T-helper 22 cell (primary cell): ENCODE measurements at places on chromosomes 1 and 21.

- DNase-seq = no peak
Measured at GRCh38 chr1:3521426-3521825, 67.0 kb downstream of the ARHGEF16 start.

DNA sequence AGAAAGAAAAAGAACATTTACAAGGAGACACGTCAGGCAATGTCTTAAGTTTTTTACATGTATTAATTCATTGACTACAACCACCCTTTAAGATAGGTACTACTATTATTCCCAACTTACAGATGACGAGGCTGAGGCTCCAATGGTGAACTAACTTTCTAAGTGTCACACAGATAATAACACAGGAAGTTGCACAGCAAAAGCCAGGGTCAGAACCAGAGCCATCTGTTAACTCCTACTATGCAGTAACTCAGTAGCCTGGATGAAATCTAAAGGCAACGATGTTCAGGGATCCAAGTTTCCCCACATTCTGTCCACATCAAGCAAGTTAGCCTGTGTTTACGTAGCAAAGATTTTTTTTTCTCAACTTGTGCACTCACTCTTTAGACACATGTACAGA is 371.7 kb downstream of the PTPRC start:
- DNase-seq = no peak

DNA sequence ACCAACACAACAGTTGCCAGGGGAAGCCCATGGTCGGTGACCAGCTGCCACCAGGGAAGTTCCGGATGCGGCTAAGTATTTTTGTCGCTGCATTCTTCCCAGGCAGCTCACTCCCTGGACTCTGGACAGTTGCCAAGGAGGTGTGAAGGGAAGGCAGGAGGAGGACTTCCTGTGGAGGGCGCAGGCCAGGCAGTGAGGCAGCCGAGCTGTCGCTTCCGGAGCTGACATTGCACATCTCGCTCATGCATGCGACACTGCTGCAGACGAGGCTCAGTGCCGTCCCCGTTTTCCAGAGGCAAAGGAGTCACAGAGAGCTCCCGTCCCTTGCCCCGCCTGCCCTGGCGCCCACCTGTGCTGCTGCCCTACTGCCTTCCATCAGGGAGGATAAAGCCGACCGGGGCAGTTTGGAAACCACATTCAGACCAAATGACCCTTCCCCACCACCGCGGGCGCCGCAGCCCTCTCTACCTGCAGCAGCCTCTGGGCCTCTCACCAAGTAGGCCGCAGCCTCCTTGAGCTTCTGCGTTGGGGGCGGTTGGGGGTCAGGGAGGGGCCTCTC is 81.4 kb downstream of the NENF start:
- no peak for DNase-seq

DNA sequence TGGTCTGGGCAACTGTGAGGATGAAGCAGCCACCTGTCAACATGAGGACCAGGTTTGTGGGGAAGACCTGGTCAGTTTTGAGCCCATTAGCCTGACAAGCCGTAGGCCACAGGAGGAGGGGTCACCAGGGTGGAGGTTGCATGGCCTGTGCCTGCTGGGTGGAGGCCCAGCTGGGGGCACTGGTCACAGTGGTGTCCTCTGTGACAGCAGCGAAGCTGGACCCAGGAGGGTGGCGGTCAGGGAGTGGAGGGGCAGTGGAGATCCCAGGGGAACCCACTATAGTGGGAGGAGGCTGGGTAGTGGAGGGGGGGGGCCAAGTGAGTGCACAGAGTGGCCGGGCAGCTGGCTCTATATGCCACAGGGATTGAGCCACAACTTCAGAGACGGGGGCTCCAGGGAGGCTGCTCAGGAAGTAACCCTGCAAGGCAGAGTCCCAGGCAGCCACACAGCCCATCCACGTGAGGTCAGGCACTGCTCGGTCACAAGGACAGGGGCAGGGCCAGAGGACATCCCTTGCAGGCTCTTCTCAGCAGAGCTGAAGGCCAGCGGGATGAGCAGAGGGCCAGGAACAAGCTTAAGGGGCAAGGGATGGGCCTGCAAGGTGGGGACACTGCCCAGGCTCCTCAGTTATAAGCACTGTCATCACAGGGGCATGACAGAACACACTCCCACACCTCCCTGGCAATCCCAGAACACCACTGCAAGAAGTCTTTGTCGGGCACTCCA is 2.3 kb upstream of the C1orf35 start:
- no peak for DNase-seq

DNA sequence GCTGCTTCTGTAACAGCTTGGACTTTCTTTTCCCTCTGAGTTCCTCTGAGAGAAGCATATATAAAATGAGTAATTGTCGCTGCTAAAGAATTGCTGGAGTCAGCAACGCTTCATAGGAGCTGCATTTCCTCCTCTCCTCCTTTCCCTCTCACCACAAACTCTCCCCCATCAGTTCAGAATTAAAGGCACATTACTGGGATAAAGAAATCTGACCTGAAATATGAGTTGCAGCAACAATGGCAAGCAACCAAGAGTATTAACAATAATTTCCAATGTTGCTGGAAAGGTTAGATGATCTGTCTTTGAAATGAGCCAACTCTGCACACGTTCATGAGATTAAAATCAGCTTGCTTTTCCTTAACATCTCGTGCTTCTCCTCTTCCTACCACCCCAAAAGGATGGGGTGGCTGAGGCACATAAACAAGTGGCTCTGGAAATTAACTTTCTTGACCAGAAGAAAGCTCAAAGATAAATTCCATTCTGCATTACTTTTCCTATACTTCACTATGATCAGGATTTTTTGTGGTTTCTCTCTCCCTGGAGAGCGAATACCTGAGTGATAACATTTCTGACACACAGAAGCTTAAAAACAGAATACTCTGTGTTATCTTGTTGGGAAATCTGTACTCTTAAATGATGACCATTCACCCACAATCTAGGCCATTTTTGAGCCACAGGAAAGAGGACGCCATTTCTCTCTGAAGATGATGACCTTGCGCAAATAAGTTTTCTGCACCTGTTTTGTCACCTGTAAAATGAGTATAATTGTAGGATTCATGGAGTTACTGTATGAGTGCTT is 90.2 kb downstream of the TGFBR3 start:
- DNase-seq = no peak

- DNase-seq = no peak
Measured at GRCh38 chr1:34166191-34166624, 1.2 kb upstream of the CSMD2 start.

DNA sequence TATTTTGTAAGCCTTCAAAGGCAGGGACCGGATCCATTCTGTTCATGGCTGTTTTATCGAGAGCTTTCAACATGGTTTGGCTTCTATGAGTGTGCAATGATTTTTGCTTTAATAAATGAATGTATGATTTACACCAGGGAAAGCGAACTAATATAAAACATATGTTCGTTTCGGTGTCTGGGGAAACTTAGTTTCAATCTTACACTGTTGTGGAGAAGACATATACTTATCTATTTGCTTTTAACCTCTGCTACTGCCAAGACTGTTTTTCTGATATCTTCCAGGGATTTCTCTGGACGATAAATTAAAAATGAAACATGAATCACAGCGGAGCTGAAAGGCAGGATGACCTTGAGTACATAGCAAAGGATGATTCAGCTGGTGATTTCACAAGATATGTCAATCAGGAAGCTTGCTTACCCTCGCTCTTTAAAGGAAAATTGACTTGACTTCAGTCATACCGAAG is 14.7 kb upstream of the CYYR1 start:
- DNase-seq = no peak

DNA sequence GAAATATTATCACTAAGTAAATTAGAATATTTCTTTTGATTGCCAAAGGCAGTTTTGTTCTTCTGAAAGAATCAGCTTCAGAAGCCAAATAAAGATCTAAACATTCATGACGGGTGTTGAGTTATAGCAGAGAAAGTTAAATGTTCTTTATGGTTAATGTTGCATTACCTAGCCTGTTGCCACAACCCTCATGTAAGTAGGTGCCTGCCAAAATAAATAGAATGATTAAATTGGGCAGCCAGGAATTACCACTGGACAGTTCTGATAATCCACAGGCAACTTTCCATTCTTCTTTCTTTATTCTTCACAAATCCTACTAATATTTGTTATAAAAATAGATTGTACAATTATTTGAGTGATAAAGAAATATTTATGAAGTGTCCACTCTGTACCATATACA is 217.9 kb upstream of the NRIP1 start:
- no peak for DNase-seq

DNA sequence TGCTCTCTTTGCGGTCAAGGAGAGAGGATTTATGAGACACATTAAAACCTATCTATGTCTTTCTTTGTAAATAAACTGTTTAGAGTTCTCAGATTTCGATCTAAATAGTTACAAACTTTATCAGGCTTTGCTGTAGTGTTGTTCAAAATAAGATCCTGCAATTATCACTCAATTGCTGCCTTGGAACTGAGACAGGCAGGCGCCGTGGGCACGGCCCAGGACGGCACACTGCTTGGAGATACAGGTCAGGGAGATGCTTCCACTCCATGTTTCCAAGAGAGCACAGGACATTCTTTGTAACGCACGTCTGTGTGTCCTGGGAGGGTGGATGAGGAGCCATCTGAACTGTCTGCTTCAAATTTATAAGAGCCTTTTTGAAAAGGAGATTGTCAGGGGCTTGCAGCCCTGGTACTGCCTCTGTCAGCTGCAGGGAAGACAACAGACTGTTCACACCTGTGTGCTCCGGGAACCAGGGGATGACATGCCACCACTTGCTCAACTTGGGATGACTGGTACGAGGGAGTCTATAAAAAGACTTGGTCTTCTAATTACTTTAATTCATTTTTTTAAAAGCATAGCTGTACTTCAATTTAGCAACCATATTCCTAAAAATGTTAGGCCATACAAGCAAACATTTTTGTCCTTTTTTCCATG is 472.9 kb upstream of the RUNX1 start:
- no peak for DNase-seq

DNA sequence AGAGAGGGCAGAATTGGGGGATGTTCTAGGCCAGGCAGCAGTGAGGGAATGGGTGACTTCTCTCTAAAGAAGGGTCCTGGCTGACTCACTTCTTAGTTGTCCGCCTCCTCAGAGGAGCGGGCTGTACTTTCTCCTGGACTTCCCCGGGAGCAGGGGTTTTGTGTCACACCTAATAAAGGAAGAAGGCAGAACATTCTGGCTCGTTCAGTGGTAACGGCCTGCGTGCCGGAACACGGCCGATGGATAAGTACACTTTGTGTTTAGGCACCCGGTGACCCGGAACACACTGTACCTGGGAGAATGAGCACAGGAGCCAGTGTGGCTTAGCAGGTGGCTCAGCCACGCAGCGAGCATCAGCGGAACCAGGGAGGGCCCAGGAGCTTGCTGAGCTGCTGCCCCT is 84.7 kb downstream of the FBXO2 start:
- no peak for DNase-seq

DNA sequence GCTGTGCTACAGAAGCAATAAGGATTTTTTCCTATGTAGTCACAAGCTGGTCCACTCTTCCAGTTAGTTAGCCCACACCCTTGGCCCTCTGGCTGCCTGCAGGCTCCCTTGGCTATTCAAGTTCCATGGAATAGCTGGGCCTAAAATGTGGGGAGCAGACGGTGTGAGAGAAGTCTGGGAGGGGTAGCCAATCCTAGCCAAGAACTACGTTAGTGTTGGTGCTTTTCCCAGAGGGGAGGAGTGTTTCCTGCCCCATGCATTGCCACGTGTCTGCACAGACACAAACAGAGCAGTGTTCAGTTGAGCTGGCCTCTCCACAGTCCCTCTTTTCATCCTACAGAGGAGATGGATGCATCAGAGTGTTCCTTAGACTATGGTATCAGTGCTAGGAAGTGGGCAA is 59.0 kb upstream of the IPO9 start:
- DNase-seq = no peak

- no peak for DNase-seq
Measured at GRCh38 chr1:234014208-234014607, 109.7 kb downstream of the SLC35F3 start.

DNA sequence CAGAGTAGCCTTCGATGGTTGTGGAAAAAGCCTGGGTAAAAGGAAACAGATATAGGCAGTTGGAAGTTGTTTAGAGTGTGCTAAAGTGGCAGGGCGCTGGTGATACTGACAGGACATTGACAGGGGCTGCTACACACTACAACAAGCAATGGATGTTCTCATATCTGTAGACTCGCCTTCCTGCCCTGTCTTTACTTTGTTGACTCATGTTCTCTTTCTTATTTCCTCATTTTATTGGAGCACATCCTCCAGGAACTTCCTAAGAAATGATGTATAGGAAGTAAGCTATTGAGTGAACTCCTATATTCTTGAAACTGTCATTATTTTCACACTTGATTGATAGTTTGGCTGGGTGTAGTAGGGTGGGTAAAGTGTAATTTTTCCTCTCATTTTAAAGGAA is 51.0 kb downstream of the C4BPA start:
- DNase-seq = no peak

GRCh38 chr1:162645666-162646065 is 13.4 kb downstream of the DDR2 start:
- DNase-seq = no peak

DNA sequence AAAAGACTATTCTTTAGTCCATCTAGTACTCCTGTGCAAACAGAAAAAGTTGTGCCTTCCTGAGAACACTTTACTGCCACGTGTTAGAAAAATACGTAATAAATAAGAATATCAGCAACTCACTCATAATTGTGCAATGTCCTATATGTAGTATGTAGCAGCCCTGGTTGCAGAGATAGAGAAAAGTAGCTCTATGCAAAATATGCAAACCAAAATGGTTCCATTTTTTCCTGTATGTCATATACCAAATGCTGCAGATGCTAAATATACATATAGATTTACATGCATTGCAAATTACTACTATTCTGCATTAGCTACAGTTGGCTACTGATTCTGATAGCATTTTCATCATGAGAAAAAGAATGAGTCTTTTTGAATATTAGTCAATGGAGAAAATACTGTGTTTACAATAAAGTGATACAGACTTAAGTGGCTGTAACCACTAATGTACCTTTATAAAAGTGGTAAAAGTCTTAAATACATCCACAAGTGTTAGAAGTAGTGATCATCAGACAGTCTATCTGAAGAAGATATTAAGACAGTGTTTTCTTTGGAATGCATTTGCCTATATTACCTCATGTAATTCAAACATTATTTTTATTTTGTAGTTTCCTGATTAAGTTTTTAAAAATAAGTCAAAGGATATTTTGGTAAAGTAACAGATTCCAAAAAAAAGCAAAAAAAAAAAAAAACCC is 19.8 kb downstream of the NME7 start:
- no peak for DNase-seq

DNA sequence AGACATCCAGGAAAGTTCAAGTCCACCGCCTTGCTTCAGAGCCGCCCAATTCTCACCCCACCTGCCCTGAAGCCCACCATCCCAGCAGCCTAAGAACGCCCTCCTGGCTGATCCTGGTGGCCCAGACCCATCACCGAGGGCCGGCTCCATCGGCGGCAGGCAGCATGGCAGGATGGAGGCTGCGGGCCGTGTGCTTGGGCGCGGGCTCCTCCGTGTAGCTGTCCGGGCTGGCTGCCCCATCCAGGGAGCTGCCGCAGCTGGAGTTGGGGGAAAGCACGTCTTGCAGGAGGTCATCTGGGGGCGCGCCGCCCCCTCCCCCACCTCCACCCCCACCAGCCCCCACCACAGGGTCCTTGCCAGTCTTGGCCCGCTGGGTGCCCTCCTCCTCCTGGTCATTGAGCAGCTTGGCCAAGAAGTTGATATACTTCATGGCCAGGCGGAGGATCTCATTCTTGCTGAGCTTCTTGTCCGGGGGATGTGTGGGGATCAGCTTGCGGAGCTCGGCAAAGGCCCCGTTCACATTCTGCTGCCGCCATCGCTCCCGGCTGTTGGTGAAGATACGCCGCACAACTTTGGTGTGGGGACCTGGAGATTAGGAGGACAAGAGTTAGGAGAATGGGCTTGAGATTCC is 12.3 kb downstream of the TAL1 start:
- DNase-seq = no peak

- DNase-seq = no peak
Measured at GRCh38 chr1:233016798-233017197, 66.4 kb downstream of the NTPCR start.
